ENCODE measurements at places on chromosomes 2 and 18.
A peak's percentile ranks its signal among the peaks of the same experiment; 100 is the strongest.

DNA sequence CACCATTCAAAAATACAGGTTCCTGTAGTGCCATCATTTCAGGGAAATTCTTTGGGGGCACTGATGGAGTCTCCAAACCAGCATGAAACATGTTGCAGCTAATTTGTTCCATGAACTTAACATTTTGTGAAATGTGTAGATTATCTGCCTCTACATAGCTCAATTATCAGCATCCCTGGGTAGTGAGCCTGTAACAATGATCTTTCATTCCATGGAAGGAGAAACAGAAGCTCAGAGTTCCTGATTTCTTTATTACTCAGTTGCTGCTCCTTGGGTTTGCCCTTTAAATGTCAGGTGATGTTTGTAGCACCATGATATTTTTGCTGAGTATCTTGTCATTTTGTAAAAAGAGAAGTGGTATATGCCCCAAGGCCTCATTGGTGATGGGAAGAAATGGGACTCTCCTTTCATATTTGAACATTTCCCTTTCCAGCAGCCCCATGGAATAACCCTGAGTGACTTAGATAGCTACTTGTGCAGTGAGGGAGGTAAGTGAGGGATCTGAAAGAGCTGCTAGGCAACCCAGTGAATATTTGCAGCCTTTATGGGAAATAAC, 146.9 kb downstream of the CERS6 start:
- no peak for DNase-seq

- no peak for DNase-seq
Observed at GRCh38 chr2:196181484-196181883, 10.1 kb upstream of the STK17B start.

- no peak for DNase-seq
Observed at GRCh38 chr2:169961911-169962310, 134.7 kb downstream of the UBR3 start.

DNA sequence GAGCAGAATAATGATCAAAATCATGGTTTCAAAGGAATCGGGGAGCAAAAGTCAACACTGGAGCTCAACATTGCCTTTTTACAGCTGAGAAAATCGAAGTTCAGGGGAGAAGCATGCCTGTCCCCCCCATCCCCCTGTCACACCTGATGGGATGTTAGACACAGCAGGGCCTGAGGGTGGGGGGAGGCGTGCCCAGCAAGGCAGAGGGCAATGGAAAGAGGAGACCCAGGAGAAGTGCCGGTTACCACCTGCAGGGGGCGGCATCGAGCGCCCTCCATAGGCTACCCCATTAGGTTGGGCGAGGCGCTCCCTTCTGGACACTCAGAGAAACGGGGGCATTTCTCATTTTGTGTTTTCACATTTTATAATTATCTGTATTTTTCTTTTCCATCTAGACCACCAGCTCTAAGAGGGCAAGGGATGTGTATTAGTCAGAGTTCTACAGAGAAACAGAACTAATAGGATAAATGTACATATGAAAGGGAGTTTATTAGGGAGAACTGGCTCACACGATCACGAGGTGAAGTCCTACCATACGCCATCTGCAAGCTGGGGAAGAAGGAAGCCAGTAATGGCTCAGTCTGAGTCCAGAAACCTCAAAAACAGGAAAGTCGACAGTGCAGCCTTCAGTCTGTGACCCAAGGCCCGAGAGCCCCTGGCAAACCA, 271.3 kb downstream of the LRATD1 start:
- DNase-seq = peak; percentile 6

DNA sequence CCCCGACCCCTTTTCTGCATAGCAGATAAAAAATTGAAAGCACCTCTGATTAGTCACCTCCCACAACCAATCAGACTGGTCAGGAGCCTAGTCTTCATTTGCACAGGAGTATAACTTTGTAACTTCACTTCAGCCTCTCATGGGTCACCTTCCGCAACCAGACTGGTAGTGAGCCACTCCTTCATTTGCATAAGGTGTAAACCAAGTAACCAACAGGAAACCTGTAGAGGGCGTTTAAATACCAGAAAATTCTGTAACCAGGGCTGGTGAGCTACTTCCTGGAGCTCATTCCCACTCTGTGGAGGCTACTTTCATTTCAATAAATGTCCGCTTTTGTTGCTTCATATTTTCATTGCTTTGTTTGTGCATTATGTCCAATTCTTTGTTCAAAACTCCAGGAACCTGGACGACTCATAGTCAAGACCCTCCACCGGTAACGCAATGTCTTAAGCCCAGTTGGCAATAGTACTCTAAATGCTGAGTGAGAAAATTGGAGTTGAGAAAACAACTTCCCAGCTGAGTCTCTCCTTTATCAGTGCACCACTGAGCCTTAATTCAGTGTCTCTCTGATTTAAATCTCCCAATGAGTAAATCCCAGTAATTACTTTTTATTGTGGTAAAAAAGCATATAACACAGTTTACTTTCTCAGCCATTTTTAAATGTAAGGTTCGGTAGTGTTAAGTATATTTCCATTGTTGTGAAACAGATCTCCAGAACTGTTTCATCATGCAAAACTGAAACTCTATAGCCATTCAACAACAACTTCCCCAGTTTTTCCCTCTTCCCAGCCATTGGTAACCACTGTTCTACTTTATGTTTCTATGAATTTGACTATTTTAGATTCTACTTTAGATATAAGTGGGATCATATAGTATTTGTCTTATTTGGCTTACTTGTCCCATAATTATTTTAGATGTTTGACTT, 392.7 kb upstream of the SLC8A1 start:
- peak; percentile 31 for DNase-seq

DNA sequence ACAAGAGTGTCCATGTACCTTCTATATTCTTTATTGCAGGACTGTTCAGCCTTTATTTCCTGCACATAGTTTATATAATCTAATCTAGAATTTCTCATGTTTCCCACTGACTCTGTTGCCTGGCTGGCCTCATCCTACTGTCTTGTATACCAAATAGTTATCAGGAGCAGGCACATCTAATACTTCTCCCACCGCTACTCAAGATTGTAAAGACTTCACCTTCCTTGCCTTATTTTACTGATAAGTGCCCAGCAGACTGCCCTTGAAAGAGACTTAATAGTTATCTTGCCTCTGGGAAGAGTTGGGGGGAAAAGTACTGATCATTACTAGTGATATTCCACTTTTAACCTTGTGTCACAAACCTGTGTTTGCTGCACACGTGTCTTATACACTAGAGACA, 26.1 kb upstream of the AAK1 start:
- DNase-seq = no peak

GRCh38 chr2:191180713-191181112, 29.9 kb upstream of the STAT4 start:
- no peak for DNase-seq

DNA sequence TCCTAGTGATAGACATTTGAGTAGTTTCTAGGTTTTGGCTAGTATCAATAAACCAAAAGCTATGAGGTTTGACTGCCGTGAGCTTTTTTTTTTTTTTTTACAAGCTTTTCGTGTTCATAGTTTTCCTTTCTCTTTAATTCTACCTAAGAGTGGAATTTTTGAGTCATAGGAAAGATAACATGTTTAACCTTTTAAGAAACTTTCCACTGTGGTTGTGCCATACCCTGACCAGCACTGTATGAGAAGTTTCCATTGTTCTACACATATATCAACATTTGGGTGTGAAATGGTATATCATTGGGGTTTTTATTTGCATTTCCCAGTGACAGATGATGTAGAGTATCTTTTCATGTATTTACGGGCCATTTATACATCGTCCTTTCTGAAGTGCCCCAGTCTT, 31.7 kb downstream of the UBE2F start:
- DNase-seq = peak; percentile 79

- DNase-seq = no peak
Observed at GRCh38 chr18:63003899-63004298, 288.6 kb downstream of the PHLPP1 start.

DNA sequence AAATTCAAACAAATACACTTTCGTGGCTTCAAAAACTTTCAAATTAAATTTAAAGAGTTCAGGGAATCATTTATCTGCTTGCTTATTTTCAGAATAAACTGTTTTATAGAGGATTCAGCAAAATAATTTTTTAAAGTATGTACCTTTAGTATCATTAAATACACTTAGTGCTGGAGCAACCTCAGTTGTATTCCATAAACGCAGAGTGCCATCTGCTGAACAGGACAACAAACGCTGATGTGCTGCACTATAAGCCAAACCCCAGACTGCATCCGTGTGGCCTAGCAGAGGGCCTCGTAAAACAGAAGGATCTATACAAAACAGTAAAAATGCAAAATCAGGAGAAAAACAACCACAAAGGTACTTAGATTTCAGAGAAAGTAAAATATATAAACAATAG, 108.6 kb downstream of the STRN start:
- DNase-seq = no peak

- no peak for DNase-seq
Observed at GRCh38 chr2:41101281-41101680, 649.4 kb upstream of the SLC8A1 start.

- no peak for DNase-seq
Observed at GRCh38 chr2:217714287-217714751, 288.5 kb downstream of the TNS1 start.

- DNase-seq = no peak
Observed at GRCh38 chr2:147222506-147222905, 622.3 kb upstream of the ACVR2A start.

- no peak for DNase-seq
Observed at GRCh38 chr2:37631292-37631691, 40.1 kb downstream of the CDC42EP3 start.

DNA sequence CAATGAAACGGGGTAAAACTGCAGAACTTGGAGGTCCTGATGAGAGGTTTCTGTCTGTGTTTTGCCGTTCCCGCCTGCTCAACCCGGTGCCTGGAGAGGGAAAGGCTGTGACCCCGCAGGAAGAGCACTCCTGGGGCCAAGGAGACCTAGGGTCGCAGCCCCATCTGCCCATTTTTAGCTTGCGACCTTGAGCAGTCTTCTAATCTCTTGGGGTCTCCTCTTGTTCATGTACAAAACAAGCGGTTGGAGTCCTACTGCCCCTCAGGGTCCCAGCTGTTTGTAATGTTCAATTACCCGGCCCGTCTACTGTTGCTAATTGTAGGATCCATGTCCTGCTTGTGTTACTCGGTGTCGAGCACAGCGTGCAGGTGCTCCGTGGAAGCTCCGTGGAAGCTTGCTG, 104.5 kb downstream of the PTGR3 start:
- DNase-seq = no peak

GRCh38 chr18:35110554-35111485, 69.6 kb downstream of the MAPRE2 start:
- peak; percentile 49 for DNase-seq

DNA sequence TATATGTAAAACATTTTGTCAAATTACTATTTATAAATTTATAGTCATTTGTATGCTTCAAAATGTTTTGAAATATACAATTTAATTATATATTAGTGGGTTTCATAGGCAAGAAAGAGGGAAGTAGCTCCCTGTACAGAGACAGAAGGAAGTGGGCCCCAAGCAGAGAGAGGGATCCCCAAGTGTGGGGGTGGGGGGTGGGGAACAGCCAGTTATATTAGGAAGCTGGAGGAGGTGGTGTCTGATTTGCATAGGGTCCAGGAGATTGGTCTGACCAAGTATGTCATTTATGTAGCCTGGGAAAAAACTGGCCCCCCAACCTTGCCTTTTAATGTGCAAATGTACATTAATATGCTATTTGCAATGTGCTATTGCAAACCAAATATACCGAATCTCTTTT, 76.5 kb upstream of the ZSWIM2 start:
- DNase-seq = no peak

DNA sequence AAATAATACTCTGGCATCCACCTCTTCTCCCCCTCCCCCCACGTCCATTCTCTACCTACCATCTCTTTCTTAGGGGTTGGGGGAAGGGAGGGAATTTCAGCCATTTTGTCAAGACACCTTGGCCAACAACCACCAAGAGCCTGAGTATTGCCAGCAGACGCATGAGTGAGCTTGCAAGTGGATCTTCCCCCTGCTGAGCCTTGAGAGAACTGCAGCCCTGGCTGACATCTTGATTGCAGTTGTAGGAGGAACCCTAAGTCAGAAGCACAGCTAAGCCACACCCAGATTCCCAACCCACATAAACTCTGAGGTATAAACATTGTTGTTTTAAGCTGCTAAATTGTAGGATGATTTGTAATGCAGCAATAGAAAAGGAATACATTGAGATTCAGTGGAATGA, 165.6 kb downstream of the TMEFF2 start:
- peak; percentile 24 for DNase-seq

DNA sequence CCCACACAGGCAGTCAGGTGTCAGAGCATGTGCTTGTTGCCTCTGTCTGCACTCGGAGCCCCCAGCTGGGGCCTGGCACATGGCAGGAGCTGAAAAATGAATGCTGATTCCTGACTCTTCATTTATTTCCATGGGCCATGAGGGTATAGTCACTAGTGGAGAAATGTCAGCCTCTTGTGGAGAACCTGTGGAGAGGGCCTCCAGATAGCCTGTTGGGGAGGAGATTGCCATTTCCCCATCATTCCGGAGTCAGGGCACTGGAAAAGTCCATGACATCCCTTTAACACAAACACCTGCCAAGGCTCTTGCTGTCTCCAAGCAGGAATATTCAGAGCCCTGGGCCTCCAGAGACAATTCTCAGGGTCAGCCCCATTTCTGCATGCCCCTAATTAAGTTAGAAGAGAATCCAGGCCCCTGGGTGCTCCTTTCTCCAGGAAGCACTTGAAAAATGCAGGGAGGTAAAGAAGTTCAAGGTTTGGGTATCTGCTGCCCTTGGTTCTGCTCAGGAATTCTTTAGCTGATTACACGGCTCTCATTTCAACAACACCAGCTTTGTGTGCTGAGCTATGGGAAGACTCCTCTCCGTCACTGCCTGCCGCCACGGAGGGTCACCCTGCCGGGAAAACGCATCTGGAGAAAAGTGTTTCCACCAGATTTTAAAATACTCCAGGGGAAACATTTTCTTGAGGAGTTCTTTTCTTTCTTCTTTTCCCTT, 311.3 kb downstream of the MYCN start:
- DNase-seq = no peak

- peak; percentile 36 for DNase-seq
Observed at GRCh38 chr2:40957508-40957907, 505.6 kb upstream of the SLC8A1 start.

GRCh38 chr2:105954891-105955290, 210.2 kb downstream of the NCK2 start:
- no peak for DNase-seq

- no peak for DNase-seq
Observed at GRCh38 chr18:12254136-12254819, at the start of gene CIDEA. Gene CIDEA (plus strand): TSS chr18:12254361. CDS start chr18:12254384, 23 bp downstream.

- no peak for DNase-seq
Observed at GRCh38 chr2:27831279-27832050, 58.7 kb downstream of the RBKS start.

GRCh38 chr2:50724837-50725236, 307.1 kb downstream of the NRXN1 start:
- no peak for DNase-seq

GRCh38 chr2:24675338-24675737, 117.9 kb downstream of the PTRHD1 start:
- DNase-seq = no peak

- peak; percentile 8 for DNase-seq
Observed at GRCh38 chr2:224561234-224562005, 23.7 kb downstream of the CUL3 start.

GRCh38 chr2:69612707-69613106, 30.8 kb downstream of the AAK1 start:
- DNase-seq = no peak

- no peak for DNase-seq
Observed at GRCh38 chr2:231228974-231229529, 30.6 kb downstream of the ARMC9 start.

All from NCI-H226 (cell line).